ENCODE measurements at places on chromosomes 11 and 22.

- DNase-seq: no peak
Measured at GRCh38 chr11:77728203-77728786, 90.7 kb upstream of the CLNS1A start.

- DNase-seq: no peak
Measured at GRCh38 chr11:113871336-113871735, 4.0 kb downstream of the USP28 start.

- no peak for DNase-seq
Measured at GRCh38 chr11:97732011-97732632, 1288.6 kb upstream of the CNTN5 start.

GRCh38 chr22:27780161-27780575 is 21.4 kb downstream of the MN1 start:
- no peak for DNase-seq

DNA sequence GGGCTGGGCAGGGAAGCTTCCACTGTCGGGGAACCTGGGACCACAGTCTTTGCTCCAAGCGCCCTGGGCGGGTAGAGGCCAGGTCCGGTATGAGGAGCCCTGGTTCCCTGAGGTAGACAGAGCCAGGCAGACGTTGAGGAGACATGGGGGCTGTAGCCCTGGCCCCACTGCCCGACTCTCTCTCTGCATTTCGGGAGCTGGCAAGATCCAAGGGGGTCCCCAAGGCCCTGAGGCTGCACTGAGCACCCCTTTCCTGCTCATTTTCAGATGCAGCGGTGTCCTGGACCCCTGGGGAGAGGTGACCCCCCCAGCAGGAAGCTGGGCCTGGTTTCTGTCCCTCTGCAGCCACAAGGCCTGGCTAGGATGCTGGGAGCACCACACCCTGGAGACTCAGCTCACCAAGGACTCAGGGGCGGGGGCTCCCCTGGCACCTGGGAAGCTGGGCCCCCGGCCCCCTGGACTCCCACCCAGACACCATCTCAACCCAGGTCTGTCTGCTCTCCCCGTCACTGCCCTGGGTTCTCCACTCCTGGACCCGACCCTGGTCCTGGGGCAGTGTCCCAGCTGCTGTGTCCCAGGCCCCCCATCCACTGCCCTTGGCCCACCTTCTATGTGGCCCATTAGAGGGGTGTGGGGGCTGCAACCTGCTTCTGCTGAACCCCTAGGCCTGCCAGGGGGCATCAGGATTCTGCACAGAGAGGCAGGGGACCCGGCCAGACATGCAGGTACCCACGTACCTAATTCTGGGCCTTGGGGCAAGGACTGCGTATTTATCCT is 15.0 kb upstream of the MUC6 start:
- no peak for DNase-seq

GRCh38 chr11:16881766-16882165 is 132.4 kb downstream of the PLEKHA7 start:
- no peak for DNase-seq

Measured in stimulated activated CD4-positive, alpha-beta T cell treated with anti-CD3 and anti-CD28 coated beads, Interleukin-2, amount 100 ng/mL, for 4 hours (primary cell).